Dermis blood vessel endothelial cell (primary cell): ENCODE measurements at places on chromosomes 4 and X.

DNA sequence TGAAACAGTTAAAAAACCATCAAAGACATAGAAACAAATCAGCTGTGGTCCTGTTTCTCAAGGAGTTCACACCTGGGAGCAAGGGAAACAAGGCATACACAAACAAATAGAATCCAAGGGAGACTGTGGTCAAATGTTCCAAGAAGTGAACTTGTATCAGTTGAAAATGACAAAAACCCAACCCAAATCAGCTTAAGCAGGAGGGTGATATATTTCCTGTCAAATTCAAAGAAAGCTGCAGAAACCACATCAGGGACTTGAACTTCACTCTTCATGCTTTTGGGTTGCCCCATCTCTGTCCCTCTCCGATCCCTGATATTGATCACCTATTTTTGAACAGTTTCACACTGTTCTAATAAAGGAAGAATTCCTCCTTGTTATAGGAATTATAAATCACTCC is 148.6 kb upstream of the FMR1 start:
- no peak for DNase-seq

DNA sequence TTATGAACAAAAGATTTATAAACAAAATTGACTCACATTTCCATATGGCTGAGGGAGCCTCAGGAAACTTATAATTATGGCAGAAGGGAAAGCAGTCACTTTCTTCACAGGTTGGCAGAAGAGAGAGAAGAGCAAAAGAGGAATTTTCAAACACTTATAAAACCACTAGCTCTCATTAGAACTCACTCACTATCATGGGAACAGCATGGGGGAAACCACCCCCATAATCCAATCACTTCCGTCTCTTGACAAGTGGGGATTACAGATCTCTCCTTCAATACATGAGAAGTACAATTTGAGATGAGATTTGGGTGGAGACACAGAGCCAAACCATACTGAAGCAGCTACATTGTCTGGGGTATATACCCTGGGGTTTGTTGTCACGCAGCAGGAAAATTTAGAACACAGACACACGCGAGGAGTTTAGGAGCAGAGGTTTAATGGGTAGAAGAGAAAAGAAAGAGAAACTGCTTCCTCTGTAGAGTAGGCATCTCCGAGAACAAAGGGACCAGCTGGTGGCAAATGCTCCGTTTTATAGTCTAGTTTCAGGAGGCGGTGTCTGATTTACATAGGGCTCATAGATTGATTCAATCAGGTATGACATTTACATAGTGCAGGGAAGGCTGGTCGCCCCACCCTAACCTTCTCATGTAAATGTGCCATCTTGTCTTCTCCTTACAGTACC is 2277.7 kb upstream of the AGA start:
- DNase-seq: no peak

GRCh38 chr4:67660418-67660817 is 40.5 kb downstream of the UBA6 start:
- no peak for DNase-seq

GRCh38 chrX:139039041-139039440 is 327.5 kb upstream of the FGF13 start:
- DNase-seq: no peak

- DNase-seq: no peak
These were observed 32.9 kb downstream of the PHKA2 start for GRCh38 chrX:18951032-18951431.

DNA sequence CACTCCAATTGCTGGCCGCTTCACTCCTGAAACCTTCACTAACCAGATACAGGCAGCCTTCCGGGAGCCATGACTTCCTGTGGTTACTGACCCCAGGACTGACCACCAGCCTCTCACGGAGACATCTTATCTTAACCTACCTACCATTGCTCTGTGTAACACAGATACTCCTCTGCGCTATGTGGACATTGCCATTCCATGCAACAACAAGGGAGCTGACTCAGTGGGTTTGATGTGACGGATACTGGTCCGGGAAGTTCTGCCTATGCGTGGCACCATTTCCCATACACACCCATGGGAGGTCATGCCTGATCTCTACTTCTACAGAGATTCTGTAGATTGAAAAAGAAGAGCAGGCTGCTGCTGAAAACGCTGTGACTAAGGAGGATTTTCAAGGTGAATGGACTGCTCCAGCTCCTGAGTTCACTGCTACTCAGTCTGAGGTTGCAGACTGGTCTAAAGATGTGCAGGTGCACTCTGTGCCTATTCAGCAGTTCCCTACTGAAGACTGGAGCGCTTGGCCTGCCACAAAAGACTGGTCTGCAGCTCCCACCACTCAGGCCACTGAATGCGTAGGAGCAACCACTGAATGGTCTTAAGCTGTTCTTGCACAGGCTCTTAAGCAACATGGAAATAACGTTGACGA is 35.8 kb upstream of the PRDM8 start:
- DNase-seq: no peak

DNA sequence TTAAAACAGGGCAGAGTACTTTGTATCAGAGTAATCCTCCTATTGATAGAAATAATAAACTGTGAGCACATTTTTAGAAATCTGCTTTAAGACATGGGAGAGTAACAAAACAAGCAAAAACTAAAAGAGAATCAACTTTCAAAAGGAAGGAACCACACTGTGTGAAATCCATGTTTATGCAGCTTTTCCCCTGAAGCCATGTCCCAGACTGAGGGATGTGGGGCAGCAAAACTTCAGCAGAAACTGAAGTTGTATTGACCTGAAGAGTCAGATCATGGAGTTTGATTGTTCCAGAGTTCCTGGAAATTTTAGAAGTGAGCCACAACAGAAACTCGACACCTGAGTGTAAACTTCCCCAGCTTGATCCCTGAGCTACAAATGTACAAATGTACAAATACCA is 53.2 kb downstream of the COMMD8 start:
- DNase-seq: no peak

DNA sequence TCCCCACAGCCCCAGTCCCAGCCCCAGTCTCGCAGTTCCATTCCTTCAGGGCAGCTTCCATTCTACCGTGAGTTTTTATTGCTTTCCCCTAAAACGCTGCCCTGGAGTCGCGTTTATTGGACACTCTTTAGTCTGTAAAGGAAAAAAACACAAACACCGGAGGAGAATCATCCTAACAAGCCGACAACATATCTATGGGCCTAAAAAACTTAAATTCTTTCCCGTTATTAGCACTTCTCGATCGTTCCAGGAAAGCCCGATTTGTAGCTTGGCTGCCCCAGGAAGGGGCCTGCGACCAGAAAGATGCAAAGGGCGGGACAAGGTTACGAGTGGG is 178.5 kb downstream of the CBR4 start:
- DNase-seq: no peak

GRCh38 chrX:27336466-27337091 is 126.6 kb downstream of the PPP4R3C start:
- DNase-seq: peak; percentile 55

DNA sequence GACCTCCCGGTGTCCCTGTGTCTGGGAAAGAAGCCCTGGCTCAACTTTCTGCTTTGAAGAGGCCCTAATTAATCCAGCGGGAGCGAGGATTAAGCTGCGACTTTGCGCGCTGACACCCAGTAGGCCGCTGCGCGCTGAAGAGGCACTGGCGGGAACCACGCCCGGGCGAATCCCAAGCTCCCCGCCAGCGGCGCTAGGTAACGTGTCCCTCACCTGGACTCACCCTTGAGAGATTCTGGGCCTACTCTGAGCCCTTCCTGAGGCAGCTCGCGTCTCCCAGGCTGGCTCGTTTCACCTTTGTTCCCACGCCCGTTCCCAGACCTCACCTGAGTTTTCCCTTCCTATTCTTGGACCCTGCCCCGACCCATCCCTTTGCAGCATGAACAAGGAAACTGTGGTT is 616 bp upstream of the KLHL34 start:
- DNase-seq: no peak

DNA sequence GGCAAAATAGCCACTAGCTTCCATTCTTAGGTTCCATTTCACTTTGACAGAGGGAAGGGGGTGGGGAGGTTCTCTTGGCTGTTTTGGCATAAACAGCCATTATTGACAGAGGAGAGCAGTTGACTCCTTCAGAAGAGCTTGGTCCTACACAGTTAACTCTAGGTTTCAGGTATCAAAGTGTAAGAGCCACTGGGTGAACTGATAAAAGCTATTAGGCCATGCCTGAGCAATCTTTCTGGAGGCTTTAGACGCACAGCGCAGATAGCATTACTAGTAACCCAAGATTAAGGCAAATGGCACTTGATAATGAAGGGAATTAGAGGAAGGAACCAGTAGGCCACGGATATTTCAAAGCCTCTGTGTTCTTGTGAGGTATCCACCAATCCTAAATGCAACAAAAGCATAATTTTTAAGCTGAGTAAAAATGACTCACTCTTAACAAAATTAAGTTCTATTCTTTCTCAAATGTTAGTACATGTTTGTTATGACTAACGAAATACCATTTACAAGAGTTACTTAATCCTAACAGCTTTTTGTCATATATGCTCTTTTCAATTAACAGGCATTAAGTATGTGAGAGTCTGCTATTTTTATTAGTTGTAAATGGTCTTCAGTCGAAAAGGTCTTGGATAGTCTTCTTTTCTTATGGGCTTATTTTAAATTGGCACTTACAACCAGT is 53.6 kb downstream of the SLC7A11 start:
- DNase-seq: no peak

- no peak for DNase-seq
These were observed 2.9 kb downstream of the STIM2 start for GRCh38 chr4:26863512-26863911.

- DNase-seq: no peak
These were observed 3.5 kb downstream of the CCNI start for GRCh38 chr4:77072195-77072753.

DNA sequence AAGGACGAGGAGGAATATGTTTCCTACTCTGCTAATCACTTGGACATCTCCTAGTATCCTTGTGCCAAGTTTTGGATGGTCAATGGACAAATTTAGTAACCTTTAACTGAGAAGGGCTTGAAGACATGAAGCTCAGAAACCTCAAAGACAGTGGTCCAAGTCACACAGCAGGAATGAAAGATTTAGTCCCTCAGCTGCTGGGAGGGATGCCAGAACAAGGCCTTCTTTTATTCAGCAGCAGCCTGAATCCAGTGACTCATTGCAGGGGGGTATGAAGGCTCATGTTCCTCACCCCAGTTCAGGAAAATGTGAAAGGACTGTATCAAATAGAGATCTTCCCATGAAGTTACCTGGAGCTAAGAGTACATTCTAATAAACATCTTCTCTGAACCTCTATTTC is 214.9 kb upstream of the UGT8 start:
- no peak for DNase-seq

DNA sequence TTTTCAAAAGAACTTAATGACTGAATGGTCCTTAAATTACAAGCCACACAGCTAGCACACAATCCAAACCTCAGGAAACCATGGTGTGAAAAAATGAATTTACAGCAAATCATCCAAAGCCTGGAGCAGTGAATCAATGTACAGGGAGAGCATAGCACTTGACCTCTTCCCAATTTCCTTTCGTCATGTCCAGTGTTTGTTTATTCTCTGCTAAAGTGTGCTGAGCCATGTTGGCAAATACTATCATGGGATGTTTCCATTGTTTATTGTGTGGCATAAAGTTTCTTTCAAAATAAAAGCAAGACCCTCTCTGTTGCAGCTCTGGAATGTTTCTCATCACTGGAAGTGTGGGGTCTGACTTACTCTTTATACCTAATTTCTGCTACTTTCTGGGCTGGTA is 25.4 kb upstream of the FAM47B start:
- DNase-seq: no peak

GRCh38 chr4:67674098-67674497 is 26.9 kb downstream of the UBA6 start:
- DNase-seq: no peak

DNA sequence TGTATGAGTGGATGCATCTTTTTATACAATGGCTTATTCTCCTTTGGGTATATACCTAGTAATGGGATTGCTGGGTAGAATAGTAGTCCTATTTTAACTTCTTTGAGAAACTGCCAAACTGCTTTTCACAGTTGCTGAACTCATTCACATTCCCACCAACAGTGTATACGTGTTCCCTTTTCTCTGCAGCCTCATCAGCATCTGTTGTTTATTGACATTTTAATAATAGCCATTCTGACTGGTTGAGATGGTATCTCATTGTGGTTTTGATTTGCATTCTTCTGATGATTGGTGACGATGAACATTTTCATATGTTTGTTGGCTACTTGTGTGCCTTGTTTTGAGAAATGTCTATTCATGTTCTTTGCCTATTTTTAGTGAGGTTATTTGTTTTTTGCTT is 687.0 kb upstream of the EPHA5 start:
- DNase-seq: no peak

GRCh38 chr4:165359506-165359905 is 19.3 kb upstream of the CPE start:
- no peak for DNase-seq

- peak; percentile 83 for DNase-seq
These were observed 12.1 kb downstream of the TMEM156 start for GRCh38 chr4:39020130-39020529.

DNA sequence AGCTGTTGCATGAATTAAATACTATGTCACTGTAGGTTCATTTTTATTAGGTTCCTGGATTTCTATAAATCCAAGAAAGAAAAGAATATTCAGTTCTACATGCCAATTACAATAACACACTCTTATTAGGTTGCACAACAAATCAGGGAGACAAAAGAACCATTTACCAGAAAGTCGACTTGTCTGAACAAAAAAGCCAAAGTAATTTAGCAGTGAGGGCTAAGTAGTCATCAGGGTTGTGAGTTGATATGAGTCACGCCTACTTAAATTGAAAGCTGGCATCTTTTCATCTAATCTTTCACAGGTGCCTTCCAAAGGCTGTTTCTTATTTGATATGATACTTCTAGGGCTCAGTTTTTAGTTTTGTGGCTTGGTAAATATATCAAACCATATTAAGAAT is 25.4 kb upstream of the GNRHR start:
- no peak for DNase-seq

DNA sequence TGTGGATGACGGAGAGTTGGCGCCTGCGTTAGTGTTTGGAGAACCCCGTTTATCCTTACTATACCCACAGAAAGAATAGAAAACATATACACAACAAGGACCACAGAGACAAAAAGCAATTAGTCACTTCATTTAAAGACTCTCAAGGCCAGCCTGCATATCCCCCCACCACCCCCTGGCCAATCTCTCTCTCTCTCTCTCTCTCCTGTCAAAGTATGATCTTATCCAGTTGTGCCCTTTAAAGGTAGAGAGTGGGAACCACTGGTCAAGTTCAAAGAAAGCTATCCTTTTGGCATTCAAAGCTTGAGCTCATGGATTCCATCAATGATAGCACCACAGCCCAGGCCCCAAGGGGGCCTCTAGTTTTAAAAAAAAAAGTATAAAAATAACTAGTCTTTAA is 180.3 kb upstream of the MBNL3 start:
- DNase-seq: no peak
